Stimulated activated CD8-positive, alpha-beta memory T cell treated with anti-CD3 and anti-CD28 coated beads, Interleukin-4, amount 100 ng/mL, for 4 hours (primary cell): ENCODE measurements at places on chromosomes 5 and 9.

DNA sequence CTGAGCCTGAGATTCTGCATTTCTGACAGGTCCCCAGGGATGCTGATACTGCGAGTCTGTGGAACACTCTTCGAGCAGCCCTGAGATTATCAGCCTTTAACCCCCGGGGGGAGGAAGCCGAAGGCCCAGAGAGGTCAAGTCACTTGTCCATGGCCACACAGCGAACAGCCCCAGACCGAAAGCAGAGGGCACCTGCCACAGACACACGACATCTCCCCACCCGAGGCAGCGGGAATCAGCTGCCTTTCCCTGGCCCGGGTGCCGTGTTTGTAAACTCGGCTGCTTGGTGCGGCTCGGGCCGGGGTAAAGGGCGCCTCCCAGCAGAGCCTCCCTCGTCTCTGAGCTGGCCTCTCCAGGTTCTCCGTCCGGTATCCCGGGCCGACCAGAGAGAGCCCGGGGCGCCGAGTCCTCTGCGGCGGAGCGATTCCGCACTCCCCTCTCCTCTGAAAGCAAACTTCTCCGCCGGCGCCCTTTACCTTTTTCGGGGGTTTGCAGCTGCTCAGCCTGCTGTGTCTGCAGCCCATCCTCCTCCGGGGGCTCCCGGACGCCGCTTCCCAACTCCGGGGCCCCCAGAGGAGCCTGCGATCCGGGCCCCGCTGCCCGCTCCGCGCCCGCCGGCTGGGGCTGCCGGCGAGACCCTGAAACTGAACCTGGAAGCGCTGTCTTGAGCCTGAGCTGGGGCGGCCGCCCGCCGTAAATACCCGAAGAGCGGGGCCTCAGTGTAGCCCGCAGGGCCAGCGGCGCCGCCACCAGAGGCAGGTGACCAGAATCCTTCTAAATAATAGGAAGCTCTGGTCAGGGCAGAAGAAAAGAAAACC, at the start of gene CCDC69:
CCDC69 (minus strand) TSS at position 646 of the 818 bp plus-strand sequence; CDS start at position 524, 122 bp downstream.
- no peak for DNase-seq

DNA sequence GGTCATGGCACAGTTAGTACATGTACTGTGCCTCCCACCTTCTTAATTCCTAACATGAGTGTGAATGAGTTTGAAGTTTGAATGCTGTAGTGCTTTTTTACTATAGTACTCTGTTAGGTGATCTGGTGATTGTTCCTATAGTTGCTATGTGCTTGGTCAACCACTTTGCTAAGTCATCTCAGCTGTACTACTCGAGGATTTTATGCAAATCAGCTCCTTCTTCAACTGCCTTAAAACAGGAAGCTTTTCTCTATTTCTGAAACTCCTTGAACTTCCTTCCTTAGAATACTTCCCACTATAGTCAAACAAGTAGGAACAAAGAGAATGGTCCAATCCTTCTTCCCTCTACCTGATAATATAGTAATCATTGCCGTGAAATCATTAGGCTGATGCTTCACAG, 219.6 kb downstream of the CTNND2 start:
- DNase-seq = no peak

DNA sequence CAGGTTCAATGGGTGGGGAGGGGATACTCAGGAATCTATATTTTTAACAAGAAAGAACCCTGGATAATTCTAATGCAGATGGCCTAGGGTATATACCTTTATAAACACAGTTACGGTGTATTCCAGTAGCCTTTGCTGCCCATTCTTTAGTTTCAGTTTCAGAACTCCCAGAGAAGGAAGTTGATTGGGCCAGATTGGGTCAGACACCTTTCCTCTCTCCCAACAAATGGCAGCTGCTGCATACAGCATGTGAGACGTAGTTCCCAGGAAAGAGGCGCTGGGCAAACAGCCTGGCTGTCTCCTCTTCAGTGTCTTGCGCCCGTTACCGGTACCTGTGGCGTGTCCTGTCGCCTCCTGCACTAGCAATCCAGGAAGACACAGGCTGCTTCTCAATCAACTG, 20.4 kb downstream of the ACO1 start:
- no peak for DNase-seq

DNA sequence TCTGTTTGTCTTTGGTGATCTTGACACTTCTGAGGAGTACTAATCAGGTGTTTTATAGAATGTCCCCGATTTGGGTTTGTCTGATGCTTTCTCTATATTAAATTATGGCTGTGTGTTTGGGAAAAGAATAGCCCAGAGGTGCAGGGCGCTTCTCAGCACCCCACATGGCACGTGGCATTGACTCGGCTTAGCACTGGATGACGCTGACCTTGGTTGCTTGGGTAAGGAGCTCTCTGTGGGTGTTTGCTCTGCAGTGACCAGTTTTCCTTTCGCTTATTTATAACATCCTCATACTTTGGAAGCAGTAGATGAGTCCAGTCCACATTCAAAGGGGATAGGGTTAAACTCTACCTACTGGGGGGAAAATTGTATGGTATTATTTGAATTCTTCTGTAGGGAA, 12.5 kb upstream of the FAM120AOS start:
- DNase-seq = no peak

DNA sequence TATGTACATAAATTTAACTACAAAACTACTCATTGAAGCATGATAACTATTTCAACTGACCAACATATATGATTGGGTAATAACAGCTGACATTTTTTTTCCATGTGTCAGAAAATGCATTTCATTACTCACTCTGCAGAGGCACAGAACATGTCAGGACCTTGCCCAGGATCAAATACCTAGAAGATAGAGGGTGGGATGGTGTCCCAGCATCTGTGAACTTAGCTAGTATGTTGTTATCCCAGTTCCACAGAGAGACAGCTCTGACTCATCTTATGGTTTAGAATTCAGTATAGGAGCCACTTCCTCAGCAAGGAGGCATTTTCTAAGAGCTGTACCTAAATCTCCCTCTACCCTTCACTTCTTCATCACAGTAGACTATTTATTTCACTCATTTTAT, 1198.6 kb upstream of the ACO1 start:
- no peak for DNase-seq

DNA sequence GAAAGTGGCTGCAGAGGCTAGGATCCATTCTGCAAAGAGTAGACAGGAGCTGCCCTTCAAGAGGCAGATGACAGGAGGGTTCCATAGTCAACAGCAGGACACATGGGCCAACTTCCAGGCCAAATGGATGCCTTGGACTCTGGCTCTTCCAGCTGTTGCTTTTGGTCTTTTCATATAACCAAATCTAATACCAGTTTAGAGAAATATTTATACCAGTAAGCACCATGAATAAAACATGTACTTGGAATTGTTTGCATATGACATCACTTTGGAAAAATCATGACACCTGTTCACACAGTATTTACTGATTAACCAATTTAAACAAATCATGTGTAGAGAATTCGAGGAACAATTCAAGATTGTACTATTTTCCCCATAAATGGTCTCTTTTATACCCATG, 481.3 kb downstream of the DMRT2 start:
- no peak for DNase-seq

DNA sequence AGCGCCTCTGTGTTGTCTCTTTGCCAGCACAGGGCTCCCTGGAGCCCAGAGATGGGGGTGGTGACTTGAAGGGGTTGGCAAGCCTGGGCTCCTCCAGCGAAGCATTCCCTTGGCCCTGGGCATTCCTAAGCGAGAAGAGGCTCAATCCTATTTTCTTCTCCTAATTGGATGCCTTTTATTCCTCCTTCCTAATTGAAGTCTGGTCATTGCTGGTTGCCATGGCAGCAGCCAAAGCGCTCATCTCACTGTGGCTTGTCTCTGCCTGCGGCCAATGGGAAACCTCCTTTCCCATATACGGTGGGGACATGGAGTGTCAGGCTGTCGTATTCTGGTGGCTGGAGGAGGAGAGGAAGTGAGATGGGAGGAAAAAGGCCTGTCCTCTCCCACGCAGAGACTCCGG, 52.3 kb upstream of the RARS1 start:
- DNase-seq = no peak

DNA sequence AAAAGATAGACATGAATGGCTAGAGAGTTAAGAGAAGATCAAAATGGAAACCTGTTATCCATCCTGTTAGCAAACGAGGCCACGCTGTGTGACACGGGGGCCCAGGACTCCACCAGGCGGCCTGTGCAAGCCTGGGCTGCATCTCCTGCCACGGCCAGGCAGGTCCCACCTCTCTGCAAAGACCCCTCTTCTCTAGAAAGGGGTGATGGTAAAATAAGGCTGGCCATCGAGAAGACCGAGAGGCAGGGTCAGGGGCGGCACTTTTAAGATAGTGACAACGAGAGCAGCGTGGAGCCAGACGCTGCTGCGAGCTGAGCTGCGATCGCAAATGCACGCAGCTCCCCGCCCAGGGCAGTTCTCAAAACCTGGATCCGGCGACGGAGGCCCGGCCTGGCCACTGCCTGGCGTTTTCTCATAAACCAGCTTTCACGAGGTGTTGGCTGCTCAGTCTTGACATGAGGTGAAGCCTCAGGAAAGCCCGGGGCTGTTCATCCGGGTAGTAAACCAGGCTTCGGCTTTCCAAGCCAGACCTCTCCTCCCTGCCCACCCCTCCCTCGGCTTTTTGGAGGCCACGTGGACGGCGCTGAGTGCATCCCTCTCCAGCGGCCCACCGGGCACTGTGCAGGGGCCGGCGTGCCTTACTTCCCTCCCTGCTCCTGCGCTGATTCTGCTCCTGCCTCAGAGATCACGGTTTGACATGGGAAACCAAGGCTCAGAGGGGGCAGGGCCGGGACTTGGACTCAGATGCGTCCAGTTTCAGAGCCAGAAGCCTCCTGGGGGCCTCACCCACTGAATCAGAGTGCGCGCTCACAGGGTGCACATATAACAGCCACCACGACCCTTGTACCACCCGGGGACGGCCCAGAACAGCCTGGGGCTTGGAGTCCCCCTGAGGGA, 151.6 kb upstream of the PHYKPL start:
- no peak for DNase-seq

- peak; percentile 82 for DNase-seq
Measured at GRCh38 chr9:83978992-83979811, 813 bp downstream of the HNRNPK start.

DNA sequence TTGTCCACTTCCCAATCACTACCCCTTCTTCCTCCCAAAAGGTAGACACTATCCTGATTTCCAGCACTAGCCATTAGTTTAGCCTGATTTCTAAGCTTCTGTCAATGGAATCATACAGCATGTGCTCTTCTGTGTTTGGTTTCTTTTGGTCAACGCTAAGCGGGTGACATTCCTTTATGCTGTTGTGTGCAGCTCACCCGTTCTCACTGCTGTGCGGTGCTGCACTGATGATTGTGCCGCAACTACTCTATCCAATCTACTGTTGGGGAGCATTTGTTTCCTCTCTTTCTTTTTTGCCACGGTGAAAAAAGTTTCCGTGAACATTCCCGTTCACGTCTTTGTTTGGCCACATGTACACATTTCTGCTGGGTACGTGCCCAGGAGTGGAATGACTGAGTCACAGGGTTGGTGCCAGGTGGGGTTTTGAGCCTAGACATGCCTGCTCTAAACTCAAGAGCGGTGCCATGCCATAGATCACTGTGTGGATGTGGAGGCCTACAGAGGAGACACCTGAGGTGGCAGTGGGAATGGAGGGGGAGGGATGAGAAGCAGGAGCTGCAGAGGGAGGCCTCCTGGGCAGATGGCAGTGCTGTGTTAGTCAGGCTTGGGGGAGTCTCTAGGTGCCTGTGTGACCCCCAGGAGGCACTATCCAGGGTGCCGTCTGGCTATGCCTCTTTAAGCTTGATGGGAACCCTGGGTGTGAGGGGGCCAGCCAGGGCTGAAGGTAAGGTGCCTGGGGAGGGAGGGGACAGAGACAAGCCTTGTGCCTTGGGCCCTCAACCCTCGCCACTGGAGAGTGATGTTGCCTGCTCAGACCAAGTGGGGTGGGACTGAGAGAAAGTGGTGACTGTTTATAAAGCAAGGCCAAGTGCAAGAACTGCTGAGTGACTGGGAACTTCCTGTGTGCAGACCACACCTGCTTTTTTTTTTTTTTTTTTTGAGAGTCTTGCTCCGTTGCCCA, 11.4 kb upstream of the ANKRD33B start:
- no peak for DNase-seq

DNA sequence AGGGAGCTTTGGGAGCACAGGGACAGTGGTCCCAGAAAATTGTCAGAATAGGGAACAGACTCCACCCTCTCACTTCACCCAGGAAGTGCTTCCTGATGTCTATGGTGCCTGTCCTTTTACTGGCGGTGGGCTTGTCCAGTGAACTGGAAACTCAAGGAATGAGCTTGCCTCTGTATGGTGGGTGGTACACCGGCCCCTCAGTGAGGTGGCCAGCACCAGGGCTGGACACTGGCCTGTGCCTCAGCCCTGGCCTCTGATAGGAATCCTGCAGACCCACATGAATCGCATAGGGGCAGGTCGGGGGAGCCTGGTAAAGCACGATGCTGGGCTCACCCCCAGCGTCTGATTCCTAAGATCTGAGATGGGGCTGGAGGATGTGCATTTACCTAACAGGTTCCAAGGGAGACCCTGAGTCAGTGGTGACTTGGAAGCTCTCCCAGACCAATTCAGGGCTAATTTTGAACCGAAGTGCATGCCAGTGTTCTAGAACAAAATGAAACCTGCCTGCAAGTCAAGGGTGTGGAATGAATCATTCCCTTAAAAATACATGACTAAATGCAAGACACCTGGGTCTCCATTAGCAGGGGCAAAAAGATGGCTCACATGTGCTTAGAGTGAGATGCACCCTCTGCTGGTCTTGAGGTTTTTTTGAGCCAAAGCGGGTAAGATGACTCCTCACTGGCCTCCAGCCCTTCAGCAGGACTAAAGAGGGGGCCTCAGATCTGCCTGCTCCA, 178.3 kb downstream of the HSPA4 start:
- no peak for DNase-seq

DNA sequence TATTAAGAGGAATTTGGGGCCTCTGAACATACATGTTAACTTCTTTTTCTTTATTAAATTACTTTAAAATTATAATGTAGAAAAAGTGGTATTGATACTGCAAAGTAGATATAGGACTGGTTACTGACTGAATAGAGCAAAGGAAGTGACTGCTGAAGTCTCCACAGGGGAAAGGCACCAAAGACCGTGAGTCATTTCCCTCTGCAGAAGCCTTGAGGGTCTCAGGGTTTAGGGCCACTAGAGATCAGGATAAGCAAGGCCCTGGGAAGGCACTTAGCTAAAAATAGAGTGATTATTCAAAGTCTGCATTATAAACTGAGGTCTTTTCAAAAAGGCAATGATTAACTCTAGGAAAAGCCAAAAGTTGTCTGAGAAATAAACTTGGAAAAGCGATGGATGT, 44.7 kb upstream of the ITGA1 start:
- DNase-seq = no peak

GRCh38 chr9:99365233-99365980, 143.3 kb downstream of the SEC61B start:
- DNase-seq = no peak
